Fibroblast of mammary gland (primary cell): ENCODE measurements at places on chromosomes 3 and 15.

DNA sequence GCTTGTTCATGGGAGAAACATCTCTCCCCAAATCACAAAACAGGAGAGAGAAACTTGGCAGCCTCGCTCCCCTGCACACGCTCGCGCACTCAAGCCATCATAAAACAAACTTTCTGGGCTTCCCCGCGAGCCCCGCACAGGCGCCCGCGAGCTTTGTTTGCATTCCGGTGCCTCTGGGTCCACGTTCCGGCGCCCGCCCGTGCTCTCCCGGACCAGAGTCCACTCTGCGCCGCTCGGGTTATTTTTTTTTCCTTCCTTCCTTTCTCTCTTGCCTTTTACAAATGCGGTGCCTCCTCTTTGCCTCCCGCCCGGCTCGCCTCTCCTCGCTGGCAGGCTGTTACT, 363 bp downstream of the MAGI1 start:
- no peak for DNase-seq

- no peak for DNase-seq
Observed at GRCh38 chr3:112718516-112718915, 77.6 kb upstream of the CCDC80 start.

DNA sequence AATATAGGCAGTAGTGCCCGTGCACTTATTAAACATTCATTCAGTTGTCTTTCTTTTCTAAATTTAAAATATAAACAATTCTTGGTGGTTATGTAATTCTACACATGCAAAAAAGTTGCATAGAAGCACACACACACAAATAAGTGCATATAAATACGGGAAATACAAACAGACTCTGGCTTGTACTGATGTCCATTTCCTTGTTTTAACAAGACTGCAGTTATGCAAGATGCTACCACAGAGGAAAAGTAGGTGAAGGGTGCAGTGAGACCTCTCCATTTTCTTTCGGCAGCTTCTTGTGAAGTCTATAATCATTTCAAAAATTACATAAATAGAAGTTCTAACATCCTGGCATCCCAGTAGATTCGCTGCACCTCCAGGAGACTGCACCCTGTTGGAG, 130.6 kb upstream of the BCL6 start:
- DNase-seq = no peak

DNA sequence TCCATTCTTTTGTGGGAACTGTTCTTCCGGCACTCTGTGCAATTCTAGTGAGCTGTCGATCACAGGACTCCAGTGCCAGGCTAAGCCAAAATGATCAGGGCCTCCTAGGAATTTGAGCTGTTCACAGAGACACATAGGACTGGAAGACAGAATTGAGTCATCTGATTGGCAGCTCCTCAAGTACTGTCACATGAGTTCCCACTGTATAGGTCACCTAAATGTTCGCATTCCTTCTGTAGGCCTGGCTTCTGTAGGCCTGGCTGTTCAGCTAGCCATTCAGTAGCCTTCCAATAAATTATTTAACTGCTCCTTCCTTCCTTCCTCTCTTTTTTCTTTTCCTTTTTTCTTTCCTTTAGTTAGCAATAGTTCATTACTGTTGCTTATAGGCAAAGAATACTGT, 4.3 kb downstream of the PROS1 start:
- peak; percentile 76 for DNase-seq

DNA sequence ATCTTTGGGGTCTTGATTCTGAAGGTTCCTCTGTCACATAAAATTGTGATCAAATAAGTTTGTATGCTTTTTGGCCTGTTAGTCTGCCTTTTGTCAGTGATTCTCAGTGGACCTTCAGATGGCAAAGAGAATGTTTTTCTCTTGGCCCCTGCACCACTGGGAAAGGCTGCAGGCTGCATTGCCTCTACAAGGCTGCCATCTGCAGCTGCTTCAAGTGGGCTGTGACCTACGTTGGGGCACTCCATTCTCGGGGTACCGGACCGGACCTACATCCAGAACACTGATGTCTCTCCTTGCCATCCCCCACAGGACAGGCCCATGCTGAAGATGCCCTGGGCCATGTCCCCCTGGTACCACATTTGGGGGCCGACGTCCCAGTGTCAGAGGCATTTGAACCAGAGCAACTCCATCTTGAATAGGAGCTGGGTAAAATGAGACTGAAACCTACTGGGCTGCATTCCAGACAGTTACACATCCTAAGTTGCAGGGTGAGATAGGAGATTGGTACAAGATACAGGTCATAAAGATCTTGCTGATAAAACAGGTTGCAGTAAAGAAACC, 37.5 kb upstream of the MFGE8 start:
- DNase-seq = no peak

GRCh38 chr3:45143673-45144671, 2.2 kb downstream of the CDCP1 start:
- no peak for DNase-seq

DNA sequence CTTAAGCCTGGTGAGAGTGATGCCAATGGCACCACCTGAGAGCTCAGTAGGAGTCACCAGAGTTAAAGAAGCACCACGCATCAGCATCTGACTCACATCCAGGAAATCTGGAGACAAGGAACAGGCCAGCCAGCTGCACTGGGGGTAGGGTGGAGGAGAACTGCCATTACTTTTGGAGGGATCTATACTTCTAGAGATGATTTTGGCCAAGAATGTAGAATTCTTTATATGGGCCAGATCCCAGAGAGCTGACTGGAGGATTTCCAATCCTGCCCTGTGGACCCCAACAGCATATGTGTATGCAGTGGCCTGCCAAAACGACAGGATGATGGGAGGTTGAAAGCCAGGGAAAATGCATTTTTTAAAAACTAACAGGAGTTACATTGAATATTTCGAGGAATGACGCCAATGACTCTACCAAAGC, 29.8 kb downstream of the CCR3 start:
- DNase-seq = peak; percentile 10

- DNase-seq = peak; percentile 25
Observed at GRCh38 chr15:67307156-67307555, 52.6 kb downstream of the IQCH start.

GRCh38 chr15:80087104-80087503, 27.6 kb downstream of the ZFAND6 start:
- no peak for DNase-seq

- no peak for DNase-seq
Observed at GRCh38 chr15:100154338-100154737, 187.4 kb downstream of the ADAMTS17 start.

DNA sequence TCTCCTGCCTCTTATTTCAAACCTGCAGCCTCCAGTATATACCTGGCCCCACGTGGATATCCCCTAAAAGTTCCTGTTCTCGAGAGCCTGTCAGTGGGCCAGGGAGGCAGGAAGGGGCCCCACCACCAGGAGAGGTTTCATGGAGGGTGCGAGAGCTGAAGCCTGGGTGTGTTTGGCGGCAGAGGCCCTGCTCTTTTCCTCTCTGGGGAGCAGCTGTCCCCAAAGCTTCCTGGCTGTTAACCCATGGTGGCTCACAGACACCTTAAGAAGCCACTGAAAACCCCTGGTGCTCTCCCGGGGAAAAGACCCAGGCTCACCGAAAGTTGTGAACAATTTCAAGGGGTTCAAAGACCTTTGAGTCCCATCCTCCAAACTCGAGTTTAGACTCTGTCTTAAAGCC, 1.1 kb downstream of the PRRT3 start:
- DNase-seq = no peak

DNA sequence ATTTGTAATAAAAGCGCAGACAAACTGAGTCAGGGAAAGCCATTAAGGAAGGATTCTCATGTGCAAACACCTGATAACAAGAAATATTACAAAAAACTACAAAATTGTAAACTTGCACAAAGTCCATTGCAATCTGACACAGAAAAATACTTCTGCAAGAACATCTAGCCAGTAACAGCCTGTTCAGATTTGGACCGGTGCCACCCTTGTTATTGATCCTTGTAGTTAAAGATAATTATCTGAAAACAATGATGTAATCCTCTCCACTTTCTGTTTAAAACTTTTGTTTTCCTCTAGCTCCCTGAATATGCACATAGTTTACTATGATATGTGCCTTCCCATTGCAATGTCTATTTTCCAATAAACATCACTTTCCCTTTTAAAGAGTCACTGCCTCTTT, 1090.2 kb downstream of the PLOD2 start:
- DNase-seq = no peak

DNA sequence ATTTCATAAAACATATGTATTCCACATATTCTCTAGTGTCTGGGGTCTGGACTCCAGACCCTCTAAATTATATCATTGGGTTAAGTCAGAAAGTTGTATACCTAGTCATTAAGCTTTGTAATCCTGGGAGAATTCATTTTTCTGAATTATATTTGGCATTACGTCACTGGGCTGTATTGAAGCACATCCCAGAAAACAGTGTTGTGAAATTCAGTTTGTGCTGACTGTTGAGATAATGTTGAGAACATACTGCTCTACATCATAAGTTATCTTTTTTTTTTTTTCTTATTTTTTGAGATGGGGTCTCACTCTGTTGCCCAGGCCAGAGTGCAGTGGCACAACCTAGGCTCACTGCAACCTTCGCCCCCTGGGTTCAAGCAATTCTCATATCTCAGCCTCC, 153.1 kb upstream of the STT3B start:
- peak; percentile 38 for DNase-seq

GRCh38 chr15:39795486-39795885, 12.8 kb upstream of the FSIP1 start:
- DNase-seq = no peak

DNA sequence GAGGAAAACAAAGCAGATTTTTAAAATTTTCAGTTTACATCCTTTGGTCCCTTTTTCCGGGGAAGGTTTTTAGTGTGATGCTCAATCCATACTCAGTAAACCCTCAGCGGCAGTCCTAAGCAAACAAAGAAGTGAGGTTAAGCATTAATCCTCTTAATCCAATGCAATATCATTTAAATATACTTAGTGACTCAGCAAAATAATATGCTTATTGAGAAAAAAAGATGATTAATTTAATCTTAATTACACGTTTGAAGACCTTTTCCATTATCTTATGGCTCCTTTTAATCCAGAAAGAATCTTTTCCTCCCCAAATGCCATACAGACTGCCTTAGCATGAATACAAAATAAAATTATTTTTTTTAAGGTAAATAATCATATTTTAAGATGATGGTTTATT, at the start of gene GABRR3:
TSS of gene GABRR3 (minus strand) at position 108 of the 400 bp plus-strand sequence. CDS start 328 bp downstream, outside the sequence.
- DNase-seq = no peak

DNA sequence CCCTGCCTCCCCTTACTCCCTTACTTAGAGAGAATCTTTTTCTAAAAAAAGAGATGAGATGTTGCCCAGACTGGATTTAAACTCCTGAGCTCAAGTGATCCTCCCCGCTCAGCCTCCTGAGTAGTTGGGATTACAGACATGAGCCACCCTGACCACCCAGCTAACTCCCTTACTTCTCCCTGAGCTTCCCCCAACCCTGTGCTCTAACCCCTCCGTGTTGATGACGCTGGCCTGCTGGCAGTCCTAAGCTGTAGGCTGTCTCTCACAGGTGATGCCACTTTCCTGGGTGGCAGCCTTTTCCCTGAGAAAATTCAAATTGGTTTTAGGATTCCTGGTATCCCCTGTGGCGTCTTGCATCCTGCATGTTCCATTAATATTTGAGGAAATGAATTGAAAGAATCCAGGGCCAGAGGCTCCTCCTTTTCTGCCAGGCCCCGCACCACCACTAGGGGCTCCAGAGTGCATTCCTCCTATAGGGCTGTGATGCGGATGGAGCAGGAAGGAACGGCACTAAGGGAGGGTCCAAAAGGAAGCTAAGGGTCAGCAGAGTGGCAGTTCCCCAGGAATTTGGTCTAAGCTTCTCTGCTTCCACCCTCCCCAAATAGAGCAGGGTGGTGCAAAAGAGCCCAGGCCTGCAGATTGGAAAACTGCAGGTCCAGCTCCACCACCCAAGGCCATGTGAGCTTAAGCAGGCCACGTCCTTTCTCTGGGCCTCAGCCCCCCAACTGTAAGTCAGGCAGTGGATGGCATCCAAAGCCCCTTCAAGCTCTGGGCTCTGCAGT, 101.1 kb downstream of the DAPK2 start:
- DNase-seq = peak; percentile 46

DNA sequence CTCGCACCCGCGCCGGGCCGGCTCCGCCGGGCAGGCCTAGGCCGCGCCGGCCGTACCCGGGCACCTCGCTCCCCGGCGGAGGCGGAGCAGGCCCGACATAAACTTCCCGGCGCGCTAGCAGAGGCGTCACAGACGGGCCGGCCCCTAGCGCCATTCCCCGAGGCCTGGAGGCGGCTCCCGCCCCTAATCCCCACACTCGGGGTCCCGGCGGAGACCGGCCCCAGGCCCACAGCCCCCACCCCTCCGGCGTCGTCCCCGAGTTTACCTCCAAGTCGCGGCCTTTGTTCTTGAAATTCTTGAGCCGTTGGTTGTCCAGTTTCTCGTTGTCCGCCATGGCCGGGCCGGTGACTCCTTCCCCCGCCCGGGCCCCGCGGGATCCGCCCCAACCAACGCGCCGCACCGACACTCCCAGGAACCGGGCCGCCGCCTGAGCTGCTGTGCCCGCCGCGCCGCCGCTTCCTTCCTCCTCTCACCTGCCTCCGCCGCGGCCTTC, 376 bp downstream of the KPNA4 start:
- peak; percentile 49 for DNase-seq

DNA sequence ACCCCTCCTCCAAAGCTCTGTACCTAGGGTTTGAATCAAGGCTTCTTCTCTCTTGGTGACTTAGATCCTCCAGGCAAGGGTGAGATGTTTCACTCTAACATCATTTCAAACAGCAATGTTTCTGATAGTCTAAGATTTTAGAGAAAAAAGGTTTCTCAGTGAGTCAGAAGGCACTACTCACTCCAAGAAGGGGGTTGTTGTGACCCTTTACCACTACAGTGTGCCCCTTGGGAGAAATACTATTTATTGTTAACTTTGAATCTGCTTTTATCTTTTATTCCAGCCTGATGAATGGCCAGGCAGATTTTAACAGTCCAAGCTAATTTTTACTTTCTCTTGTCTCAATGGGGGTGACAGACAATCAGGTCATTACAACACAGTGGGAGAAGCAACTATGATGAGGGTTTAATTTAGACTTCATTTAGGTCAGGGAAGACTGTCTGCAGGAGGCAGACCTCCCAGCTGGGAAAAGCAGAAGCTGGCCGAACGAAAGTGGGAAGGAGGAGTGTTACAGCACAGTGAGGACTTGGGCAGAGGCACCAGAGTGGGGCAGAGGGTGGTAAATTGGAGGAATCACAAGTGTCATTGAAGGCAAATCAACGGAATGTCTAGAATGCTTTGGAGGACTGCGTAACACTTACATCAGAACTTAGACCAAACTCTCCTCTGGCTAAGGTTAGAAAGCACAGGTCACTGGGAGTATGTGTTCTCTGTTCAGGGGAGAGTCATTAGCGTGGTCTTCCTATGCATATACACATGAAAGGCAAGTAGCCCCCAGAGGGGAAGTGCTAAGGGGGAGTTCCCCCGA, 21.2 kb downstream of the ZNF860 start:
- peak; percentile 28 for DNase-seq

DNA sequence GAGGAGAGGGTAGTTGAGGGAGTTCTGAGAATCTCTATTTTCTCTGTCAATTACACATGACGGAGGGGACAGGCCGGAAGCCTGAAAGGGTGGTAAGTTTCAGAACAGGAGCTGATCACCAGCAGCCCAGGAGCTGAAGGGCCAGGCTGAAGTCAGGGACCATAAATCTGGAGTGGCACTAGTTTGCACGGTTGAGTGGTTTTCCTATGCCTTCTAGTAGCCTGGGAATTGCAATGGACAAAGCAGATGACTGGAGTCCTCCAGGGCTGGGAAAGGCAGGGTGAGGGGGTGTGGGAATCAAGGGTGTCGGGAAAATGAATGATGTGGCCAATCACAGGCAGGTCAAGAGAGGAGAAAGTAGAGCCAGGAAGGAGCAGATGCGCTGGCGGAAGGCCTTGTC, 72.5 kb downstream of the MAGEF1 start:
- DNase-seq = no peak

GRCh38 chr3:53244271-53244670, 11.6 kb downstream of the TKT start:
- no peak for DNase-seq

GRCh38 chr3:25088284-25088683, 339.8 kb upstream of the RARB start:
- DNase-seq = no peak

GRCh38 chr15:34039790-34040113, 748 bp upstream of the AVEN start:
- DNase-seq = no peak
